ENCODE measurements at places on chromosomes 1 and 21.

GRCh38 chr1:15542388-15543250 is 16.0 kb downstream of the DNAJC16 start:
- DNase-seq, result no peak

- DNase-seq, result no peak
Observed at GRCh38 chr1:206521127-206521526, 13.8 kb downstream of the RASSF5 start.

DNA sequence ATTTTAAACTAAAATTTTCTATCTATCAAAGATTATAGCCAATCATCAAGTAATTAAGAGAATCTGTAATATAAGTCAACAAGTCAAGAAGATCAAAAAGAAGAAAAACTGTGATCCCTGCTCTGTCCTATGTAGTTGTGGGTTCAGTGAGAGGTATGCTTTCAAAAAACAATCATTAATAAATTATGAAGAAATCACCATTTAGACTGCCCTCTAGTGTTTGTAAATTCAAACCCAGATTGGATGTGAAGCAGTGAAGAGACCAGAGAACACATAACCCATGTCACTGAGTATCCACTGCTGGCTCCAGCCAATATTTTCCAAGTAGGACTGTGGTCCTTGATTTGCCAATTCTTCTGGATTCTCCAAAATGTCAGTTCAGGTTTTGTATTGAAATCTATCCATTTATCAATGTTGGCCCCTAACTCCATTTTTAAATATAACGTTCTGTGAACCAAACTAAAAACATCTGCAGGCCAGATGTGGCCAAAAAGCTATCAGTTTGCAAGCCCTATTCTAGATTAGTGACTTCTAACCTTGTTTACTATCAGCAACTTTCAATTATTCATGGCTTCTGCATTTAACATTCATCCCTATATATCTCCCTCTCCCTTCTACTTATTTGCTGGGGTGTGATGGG is 467.5 kb upstream of the CXADR start:
- DNase-seq, result no peak

DNA sequence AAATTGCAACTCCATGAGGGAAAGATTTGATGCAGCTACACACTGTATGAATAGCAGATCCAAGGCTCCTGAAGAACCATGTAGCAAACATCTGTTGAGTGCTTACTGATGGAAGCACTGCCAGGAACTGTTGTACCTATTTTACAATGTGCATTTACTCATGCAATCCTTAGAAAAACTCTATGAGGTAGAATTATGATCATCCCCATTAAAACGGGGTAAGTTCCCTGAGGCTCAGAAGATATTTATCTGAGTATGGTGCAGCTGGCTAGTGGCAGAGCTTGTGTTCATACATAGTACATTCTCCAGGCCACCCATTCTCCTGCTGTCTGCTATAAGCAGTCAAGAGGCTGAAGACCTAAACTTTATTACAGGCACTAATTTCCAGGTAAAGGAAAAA is 54.4 kb upstream of the C8B start:
- no peak for DNase-seq

GRCh38 chr21:25361097-25361496 is 246.2 kb downstream of the MRPL39 start:
- DNase-seq, result no peak

DNA sequence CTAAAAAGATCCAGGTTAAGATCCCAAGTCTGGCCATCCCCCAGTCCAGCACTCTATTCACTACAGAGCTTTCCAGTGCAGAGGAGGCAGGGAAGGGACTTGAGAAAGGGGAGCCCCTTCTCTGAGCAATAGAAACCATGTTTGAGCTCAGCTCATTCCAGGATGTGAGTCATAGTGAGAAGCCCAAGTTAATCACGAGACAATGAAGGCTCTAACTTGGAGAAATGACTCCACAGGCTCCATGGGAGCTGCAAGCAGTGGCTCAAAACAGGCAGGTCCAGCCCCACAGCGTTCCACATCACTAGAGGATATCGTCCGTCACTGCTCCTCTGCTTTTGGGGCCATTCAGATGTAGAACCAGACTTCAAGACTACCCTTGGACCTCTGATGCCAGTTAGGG is 59.1 kb downstream of the CAMK2N1 start:
- DNase-seq, result peak; percentile 85

DNA sequence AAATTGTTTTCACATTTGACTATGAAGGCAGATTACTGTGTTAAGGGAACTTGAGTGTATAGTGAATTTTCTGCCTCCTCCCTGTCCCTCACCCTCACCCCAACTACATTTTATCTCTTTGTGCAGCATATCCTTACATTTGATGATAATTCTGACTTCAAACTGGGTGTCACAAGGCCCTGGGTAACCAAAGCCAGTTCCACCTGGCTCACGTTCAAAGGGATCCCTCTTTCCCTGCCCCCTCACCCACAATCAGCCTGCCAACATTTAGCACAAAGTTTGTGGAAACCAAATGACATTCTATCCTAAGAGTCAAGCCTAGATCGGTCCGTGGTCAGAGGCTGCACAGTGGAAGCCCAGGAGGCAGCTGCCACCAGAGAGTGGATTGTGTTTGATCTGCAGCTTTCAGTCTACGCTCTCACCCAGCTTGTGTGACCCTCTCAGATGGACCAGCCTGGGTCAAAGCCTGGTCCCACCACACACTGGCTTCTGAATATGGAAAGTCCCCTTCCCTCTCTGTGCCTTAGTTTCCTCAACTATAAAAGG is 10.3 kb downstream of the KIAA0040 start:
- DNase-seq, result no peak

DNA sequence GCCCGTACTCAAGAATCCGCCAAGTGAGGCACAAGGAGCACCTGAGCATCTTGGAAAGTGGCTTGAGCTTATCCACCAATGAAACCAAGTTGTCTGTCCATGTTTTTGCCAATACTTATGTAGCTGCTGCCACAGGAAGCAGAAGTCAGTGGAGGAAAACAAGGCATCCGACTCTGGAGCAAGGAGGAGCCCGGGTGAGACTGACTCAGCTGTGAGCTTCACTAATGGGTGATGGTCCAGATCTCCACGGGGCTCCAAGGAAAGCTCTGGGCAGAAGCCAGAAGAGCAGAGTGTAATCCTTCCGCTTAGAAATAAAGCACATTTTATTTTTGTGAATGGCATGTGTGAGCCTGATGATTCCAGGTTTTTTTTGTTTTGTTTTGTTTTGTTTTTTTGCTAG is 12.3 kb upstream of the SSR2 start:
- DNase-seq, result no peak

- DNase-seq, result no peak
Observed at GRCh38 chr1:92503043-92503925, 16.6 kb upstream of the GFI1 start.

DNA sequence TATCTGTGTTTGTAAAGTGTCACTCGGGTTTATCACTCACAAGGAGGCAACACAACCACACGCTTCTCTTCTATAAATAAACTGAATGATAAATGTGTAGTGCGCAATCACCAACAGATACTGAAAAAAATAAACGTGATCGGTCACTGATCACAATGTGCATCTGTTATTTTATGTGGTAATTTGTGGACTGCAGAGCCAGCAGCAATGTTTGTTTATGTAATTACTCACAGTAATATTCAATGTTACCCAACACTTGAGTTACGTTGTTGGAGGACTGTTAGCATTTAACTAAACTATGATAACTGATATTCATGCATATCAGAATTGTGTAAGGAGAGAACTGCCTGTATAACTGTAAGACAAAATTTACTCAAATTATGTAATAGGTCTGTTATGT is 129.6 kb downstream of the USH2A start:
- no peak for DNase-seq

DNA sequence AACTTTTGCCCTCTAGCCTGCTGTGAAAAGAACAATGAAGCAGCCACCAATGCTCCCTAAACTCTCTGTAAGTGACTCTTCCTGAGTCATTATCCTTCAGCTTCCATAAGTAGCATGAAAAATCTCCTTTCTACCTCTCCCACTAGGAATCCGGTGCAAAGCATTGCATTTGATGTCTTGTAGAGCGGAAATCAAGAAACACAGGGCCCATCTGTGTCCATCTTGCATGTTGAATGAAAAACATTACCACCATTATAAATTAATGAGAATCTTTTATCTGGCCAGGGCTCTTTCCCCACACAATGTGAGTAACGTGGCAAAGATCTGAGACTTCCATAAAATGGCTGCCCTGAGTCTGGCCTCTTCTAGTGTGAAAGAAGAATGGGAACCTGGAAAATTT is 324.4 kb downstream of the ADGRL2 start:
- DNase-seq, result no peak

- DNase-seq, result no peak
Observed at GRCh38 chr1:69710484-69711189, 142.9 kb downstream of the LRRC7 start.

GRCh38 chr1:211736351-211736915 is 61.0 kb upstream of the NEK2 start:
- DNase-seq, result no peak

GRCh38 chr1:220921971-220922635 is 42.9 kb downstream of the HLX start:
- DNase-seq, result no peak

DNA sequence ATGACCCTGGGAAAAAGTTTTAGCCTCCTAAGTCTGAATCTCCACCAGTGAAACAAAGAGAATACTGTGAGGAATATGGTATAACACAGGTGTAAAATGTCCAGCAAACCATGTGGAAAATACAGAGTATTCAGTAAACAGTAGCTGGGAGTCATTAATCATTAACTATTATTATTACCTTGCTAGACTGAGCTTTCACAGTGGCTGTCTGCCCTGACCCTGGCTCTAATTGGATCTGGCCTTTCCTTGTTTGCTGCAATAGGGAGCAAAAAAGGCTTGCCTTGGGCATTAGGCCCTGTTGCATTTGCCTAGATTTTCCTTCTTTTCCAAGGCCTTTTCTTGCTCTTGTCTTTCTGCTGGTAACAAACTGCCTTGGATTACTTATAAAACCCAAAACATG is 179.1 kb upstream of the BEND5 start:
- no peak for DNase-seq

DNA sequence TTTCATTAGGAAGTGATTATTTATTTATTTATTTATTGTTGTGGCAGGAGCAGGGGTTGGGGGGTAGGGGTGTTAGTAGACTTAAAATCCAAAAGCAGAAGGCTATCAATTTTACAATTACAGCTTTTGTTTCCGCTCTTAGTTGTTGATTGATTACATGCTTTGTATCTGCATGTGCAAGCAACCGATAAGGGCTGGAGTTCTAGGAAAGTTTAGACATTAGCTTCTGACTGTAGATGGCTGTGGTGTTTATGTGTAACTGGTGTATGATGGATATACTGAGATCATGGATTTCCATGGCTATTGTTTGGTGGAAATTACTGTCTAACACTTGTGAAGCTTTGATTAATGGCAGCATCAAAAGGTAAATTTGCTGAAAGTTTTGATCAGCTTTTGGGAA is 2.8 kb downstream of the ST6GALNAC5 start:
- DNase-seq, result no peak

DNA sequence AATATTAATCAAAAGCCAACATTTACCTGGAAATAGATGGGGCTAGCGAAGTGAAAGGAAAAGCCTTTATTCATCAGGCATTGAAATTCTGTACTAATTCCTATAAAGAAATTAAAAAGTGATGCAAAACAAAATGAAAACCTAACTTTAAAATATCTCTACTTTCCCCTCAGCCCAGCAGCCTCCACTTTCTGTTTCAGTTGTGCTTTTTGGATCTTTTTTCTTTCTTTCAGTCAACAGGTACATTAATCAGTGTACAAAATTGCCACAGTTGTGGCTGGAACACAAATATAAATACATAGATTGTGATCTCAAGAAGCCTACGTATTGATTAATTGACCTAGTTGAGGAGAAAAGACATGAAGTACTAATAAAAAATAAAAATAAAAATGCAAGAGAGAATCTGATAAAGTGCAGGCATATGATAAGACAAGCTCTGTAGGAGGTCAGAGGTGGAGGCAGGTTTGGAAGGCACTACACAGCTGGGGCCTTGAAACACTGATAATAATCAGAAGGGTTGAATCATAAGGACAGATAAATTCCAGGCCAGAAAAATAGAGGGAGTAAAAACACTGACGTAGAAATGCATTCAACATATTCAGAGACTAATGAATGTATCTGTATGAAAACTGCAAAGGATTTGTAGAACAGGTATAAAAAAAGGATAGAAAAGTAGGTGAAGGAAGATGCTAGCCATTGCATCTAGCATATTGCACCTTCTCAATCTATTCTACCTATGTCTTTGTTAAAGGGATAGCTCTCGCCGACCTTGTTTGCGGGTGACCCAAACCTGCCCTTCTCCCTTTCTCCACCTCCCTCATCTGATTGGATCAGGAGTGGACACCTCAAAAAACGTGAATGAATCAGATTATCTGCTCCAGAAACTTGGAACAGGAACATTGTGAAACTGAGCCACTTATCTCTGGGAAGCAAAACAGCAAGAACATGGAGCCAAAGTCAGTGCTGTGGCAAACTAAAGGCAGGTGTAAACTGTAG is 607.8 kb upstream of the ADGRL2 start:
- no peak for DNase-seq

DNA sequence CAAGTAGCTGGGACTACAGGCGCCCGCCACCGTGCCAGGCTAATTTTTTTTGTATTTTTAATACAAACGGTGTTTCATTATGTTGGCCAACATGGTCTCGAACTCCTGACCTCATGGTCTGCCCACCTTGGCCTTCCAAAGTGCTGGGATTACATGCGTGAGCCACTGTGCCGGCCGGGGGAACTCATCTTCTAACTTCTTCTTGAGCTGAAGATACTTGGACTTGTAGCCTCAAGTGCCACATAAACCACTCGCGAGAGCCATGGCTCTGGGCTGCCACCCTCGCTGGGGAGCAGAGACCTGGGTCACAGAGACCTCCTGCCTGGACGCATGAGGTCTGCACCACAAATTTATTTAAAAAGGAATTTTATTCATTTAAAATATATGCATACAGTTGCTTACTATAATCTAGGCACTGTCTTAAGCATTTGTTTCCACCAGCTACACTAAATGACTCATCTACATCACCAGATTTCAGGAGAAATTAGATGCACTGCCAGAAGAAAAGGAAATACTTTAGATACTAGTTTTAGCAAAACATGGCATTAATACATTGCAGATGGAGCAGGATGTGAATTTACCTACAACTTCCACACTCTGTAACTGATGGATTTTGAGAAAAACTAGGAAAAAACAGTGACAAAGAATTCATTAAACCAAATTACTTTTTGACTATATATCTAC is 29.9 kb upstream of the PUM1 start:
- DNase-seq, result peak; percentile 46

GRCh38 chr1:101540161-101540560 is 303.3 kb downstream of the S1PR1 start:
- no peak for DNase-seq

DNA sequence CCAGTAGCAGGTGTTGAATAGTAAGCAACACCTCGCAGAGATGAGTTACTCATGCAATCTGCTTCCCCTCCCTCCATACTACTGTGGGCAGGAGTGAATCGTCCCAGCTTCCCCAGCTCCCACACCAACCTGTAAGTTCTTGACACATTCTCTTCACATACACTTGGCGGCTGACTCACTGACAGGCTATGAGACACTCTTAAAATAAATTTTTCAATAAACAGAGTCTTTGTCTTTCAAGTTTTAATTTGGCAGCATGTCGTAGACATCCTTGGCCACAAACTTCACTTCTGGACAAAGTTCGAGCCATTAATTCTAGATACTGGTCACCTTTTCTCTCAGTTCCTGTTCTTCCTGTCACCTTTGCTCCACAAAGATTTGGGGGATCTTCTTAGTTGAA is 290.7 kb downstream of the TM2D1 start:
- peak; percentile 75 for DNase-seq

- no peak for DNase-seq
Observed at GRCh38 chr1:192967901-192968300, 91.3 kb downstream of the UCHL5 start.

GRCh38 chr1:175889848-175890247 is 146.5 kb upstream of the TNR start:
- DNase-seq, result no peak

Measured in NCI-H226 (cell line).